ENCODE measurements at places on chromosomes 2 and 18.

DNA sequence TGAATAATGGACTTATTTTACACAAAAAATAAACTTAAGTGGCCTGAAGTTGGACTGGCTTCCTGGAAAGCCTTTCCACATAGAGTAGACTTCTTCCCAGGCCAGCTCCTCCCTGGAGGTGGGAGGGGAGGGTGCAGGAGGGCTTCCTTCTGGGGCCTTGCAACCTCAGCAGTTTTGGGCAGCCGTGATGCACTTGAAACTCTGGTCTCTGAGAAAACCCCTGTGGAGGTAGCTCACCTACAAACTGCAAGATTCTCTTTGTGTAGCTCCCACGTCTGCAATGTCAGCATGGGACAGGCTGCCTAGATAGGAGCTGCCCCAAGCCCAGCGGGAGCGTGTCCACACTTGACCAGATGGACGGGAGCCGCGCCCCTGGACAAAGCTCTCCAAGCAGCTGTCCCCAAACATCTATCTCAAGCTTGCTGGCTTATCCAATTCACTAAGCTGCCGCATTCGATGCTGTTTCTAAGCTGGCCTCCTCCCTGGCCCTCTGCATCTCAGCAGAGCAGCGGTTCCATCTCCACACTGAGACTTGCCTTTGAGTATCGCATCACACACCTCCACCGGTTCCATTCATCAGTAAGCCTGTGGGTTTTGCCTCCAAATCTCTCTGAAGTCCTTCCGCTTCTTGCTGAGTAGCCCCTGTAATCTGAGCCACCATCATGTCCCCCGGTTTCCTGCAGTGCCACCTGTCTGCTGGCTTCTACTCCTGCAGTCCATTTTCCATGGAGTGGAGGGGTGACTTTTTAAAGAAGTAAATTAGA, 1.6 kb upstream of the LPIN1 start:
- DNase-seq: no peak

- no peak for DNase-seq
Measured at GRCh38 chr2:133937669-133938068, 316.2 kb upstream of the MGAT5 start.

DNA sequence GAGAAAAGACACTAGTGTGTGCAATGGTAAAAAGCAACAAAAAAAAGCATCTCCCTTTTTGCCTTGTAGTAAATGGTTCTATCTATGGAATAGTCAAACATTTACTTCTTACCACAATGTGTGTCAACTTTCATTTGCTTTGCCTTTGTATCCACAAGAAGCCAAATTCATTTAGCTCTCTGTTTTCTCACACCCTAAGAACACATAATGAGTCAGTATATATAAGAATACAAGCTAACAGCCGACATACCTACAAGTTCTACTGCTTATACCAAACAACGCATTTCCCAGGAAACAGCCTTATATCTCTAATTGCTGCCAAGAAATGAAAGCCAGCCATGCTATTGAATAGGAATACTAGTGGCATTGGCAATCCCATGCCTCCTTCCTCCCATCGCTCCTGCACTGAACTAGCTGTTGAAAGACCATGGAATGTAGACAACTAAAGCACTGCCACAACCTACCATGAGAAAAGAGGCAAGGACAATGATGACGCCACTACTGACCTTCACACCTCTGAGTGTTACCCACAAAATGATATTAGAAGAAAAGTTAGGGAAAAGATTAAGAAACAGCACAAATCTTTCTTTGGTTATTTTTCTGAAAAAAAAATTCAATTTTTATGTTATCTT, 243.9 kb downstream of the GCA start:
- DNase-seq: no peak

DNA sequence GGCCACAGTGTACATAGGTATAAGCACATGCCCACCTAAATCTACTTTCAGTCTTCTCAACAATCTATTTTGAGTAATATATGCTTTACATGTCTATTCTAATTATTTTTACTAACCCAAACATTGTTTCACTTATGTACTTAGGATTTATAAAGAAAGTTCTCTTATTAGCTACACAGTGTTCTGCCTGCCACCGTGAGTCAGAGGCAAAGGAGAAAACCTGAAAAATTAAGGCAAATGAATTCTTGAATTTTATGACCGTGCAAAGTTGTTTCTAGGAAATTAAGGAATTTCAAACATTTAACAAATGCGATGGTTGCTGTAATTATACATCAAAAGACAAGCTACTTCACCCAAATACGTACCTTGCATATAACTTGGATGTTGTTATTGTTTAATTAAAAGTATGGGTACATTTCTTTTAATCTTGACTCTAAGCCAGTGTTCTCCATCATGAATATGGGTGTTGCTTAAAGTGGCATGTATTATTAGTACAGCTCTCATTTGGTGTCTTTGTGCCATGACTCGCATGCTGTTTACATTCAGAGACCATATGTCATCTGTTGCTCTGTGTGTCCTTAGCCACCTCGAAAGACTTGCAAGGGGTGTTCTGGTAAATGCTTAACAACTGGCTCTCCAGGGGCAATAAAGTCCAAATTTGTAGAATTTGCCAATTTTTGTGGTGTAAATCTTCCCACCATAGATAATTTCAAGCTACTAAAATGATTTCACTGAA, 154.3 kb upstream of the FN1 start:
- DNase-seq: no peak

DNA sequence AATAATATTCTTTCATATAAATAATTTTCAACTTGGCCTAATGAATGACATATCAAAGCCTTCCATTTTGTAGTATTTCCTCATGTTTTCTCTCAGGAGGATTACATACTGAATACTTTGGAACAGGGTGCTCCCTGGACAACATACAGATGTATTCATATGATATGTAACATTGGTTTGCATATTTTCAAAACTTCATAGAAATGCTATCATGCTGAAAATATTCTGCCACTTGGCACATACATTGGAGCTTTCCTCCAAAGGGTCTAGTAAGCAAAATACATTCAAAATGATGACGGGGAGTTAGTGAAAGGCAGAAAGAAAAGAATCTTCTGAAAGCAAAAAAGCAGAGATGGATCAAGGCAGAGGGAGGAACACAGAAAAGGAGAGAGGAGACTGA, 38.1 kb upstream of the RTN4 start:
- no peak for DNase-seq

GRCh38 chr2:100803334-100803733, 16.6 kb upstream of the NPAS2 start:
- no peak for DNase-seq

- DNase-seq: no peak
Measured at GRCh38 chr2:197873293-197873701, 68.9 kb downstream of the PLCL1 start.

DNA sequence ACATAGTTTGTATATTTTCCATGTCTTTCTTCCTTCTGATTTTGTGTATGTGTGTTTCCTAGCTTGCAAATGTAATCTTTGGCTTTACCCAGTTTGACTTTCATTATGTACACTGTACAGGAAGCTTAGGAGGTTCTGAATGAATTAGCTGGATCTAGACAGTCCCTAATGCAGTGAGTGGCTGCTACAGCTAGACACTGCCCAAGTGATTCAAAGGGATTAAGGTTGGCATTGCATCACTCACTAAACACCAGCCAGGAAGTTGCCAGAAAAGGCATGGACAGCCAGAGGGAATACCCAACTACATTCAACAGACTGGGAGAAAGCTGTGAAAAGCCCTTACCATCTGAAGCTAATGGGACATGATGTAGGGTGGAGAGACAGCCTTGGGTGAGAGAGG, 316.0 kb upstream of the MEX3C start:
- no peak for DNase-seq

- DNase-seq: no peak
Measured at GRCh38 chr18:51074605-51075004, 44.6 kb downstream of the SMAD4 start.

DNA sequence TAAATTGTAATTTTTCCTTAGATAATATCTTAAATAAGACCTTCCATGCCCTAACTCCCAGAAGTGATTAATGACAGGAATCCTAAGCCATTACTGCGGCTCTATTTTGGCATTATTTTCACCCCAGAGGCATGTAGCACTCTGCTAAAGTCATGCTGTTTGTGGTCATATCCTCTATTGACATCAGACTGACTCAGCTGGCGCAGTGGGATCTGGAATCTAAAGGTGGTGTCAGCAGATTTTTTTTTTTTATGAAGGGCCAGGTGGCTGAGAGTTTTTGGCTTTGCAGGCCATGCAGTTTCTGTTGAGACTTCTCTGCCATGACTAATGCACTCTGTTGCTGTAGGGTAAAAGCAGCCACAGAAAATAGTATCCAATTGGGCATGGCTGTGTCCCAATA, 64.1 kb upstream of the ACVR1C start:
- no peak for DNase-seq

GRCh38 chr2:29314816-29315571, 199.8 kb downstream of the CLIP4 start:
- peak; percentile 17 for DNase-seq

DNA sequence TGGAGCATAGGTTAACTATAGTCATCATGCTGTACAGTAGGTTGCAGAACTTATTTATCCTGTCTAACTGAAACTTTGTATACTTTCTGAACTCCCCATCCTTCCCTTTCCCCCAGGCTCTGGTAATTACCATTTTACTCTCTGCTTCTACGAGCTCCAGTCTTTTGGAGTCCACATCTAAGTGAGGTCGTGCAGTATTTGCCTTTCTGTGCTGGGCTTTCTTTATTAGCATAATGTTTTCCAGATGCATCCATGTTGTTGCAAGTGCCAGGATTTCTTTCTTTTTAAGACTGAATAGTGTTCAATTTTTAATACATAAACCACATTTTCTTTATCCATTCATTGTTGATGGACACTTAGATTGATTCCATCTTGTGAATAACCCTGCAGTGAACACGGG, 464.1 kb downstream of the TGIF1 start:
- DNase-seq: no peak

GRCh38 chr2:30283931-30284565, 52.7 kb downstream of the LBH start:
- DNase-seq: no peak

- no peak for DNase-seq
Measured at GRCh38 chr2:40317046-40317445, 134.8 kb downstream of the SLC8A1 start.

GRCh38 chr2:123015186-123015585, 1009.9 kb upstream of the CNTNAP5 start:
- no peak for DNase-seq

GRCh38 chr18:75341267-75341666, 86.2 kb downstream of the SMIM21 start:
- DNase-seq: no peak

DNA sequence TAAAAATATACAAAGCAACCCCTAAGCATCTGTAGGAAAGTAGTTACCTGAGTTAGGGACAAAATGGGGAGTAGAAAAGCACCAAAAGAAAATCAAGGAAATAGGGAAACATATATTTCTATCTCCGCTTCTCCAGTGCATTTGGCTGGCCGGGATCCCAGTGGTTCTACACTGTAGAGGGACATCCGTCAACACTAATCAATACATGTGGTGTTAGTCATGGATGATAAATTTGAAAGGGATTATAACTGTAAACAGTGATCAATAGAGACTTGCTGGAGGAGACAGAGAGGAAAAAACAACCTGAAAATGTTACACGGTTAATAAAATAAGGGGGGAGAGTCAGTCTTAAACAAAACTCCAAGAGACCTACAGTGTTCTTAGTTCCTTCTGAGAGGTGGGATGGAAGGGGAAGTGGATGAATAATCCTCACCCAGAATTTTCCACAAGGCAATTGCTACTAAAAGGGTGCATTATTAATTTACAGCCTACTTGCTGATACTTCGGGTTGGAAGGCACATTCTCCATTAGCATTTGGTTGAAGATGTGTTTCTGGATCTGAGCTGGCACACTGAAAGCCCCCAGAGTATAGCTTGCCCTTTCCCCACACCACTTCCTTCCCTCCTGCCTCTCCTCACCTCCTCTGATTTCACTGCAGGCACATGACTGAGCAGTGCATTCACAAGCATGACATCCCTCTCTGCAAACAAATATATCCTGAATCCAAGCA, 530.0 kb downstream of the BCL11A start:
- no peak for DNase-seq

DNA sequence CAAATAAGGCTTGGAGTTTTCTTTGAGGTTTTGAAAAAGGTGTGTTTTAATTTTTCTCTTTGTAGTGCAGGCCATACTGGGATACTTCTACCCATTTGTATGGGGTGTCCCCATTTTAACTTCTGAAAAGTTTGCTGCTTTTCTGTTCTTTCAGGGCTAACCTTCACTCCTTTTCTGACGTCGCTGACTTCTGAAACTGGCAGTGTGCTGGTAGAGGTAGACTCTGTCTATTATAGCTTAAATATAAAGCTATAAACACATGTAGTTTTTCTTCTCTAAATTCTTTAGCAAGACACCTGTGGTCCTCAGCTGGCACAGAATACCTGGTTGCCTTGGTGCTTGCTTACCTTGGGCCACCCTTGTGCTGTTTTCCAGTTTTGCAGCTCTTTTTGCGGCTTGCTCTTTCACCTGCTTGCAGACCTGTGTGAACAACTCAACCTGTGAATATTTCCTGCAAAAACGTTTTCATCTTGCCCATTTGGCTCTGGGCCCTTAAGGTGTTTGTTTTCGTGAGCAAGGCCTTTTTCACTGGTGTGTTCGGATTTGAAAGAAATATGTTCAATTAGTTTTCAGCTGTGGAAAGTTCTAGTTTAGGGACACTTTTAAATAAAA, 42.2 kb downstream of the PHLPP1 start:
- no peak for DNase-seq

DNA sequence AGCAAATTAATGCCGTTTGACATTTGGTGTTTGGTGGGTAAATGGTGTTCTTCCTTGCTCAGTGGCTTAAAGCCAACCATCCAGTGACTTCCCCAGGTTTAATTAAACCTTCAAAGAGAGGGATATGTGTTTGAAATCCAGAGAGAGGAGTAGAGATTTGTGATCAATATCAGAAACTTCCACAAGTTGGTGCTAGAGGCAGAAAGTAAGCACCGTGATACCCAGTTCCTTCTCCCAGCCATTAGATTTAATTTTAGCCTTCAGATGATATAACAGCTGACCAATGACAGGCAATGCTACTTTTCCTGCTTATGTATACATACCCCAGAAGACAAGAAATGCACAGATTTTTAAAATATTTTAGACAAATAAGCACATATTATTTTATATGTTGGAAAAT, 398.5 kb downstream of the CDH2 start:
- no peak for DNase-seq

DNA sequence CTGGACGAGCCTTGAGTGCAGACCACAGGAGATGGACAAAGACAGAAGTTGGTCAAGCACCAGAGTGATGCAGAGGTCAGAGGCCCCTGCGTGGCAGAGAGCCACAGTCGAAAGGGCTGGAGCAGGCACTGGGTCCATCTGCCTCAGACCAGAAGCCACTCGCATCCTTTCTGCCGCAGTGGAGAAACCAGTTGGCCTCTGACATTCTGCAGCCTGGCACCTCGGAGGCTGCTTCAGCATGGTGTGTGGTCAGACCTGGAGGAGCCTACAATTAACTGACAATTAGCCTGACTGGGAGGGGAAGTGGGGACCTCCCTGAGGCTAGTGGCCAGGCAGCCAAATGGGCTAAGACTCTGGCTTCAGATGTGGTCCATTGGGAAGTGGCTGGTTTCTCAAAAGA, 111.1 kb downstream of the SGPP2 start:
- no peak for DNase-seq

Measured in activated T-helper 1 cell treated with Interleukin-2 at 50 U/mL for 16 hours (primary cell).